ENCODE measurements at places on chromosomes 11 and 22.

- DNase-seq: no peak
Observed at GRCh38 chr11:123405123-123405592, 24.9 kb upstream of the GRAMD1B start.

DNA sequence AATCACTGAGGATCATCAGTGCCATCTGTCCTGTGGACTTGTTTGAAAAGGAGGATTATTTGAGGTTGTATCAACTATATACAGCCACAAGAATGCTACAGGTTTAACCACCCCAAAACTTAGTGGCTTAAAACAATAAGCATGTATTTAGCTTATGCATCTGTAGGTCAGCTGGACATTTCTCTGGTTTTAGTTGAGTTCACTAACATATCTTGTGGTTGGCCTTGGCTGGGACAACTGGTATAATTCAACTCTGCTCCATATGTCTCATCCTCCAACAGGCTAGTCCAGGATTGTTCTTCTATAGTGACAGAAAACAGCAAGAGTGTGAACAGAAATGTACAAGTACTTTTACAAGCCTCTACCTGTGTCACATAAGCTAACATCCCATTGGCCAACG, 49.9 kb upstream of the SOX6 start:
- DNase-seq: no peak

DNA sequence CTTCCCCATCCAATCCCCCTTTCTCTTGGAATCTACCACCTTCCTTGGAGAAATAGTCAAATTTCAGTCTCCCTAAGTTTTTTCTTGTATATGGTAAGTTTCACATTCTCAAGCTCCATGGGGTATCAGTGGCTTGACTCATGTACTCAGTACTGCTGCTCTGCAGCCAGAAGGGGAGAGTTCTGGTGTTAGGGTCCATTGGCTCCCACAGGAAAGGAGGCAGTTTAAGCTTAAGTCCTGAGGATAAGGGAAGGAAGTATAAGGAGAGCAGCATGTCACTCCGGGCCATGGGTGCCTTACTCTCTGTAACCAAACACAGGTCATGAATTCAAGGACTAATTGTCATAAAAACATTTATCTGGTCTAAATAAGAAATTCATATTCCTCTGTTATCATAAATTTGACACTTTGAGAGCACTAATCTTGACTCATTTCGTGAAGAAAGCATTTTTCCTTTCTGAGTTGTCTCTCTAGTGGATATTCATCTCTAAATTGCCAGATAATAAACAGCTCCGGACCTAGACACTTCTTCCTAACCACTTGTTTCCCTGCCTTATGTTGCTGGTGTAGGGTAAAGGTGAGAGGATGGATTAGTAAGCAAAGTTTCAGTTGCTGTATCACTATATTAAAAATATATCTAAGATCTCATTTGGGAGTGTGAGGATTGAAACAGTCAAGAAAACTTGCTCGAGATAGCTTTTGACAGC, 20.1 kb upstream of the SORL1 start:
- DNase-seq: no peak

DNA sequence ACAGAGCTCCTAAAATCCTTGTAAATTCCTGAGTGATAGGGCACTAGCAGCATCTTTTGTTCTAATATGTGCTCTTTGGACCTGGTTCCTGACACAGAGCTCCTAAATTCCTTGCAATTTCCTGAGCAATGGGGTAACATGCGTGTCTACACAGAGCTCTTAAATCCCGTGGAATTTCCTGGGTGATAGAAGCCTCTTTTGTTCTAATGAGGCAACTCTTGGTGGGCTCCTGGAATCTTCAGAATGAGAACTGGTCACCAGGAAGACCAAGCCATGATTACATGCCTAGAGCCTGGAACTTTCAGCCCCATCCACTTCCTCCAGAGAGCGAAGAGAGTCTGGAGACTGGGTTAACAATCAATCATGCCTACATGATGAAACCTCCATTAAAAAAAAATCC, 19.0 kb downstream of the RSF1 start:
- no peak for DNase-seq

DNA sequence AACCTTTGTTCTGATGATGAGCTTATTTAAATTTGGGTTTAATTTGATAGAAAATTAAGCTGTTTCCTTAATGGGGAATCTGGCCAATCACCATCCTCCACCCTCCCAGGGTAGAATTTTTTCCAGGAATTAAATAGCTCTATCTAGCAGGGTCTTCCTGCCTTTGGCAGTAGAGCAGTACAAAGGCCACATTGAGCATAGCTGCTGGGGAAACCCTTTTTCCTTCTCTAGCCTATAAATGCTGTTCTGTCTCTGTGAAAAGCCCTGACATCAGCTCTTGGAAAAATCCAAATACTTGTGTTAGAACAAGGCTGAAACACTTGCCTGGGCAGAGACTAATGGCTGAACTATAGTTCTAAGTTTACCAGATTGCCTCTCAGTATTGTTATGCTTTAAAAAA, 55.1 kb downstream of the ARHGEF12 start:
- no peak for DNase-seq

Data from activated T-cell treated with anti-CD3 and anti-CD28 coated beads for 48 hours (primary cell).